DMS 273 treated with DMSO at 0.1 percent for 48 hours (cell line): ENCODE measurements at places on chromosomes 5 and 9.

- DNase-seq: no peak
These were observed 8.9 kb downstream of the ZNF366 start for GRCh38 chr5:72498284-72498683.

- DNase-seq: no peak
These were observed 95.6 kb downstream of the NR6A1 start for GRCh38 chr9:124675261-124676158.

GRCh38 chr9:15403155-15403554, 19.5 kb upstream of the SNAPC3 start:
- DNase-seq: no peak

DNA sequence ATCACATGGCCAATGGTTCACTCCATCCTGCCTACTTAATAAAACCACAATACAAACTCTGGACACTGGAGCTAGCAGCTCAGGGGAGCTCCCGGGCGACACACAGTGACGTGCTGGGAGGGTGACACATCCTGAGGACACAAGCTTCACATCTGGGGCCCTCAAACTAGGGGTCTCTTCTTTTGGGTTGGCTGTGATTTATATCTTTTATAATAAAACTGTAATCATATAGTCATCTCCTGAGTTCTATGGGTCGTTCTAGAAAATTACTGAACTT, 12.1 kb upstream of the MAPK9 start:
- DNase-seq: no peak

- DNase-seq: no peak
These were observed 27.0 kb downstream of the ALDH1A1 start for GRCh38 chr9:72925891-72926290.

- peak; percentile 95 for DNase-seq
These were observed 72.6 kb upstream of the DMRTA1 start for GRCh38 chr9:22374051-22374450.

DNA sequence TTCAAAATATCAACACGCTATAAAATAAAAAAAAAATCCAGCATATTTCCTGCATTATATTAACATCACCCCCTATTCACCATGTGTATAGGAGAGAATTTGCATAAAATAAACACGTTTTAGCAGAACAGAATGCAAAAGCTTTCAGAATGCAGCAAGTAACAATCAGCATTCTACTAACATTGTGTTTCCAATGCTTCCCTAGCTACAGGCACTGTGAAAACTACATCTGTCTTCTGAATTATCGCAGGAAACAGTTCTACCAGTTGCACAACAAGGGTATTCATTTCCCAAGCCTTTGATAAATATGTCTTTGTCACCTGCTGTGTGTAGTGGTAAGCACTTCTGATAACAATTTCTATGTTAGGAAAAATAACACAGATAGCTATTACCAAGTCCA, 1015.8 kb downstream of the CDH18 start:
- no peak for DNase-seq

DNA sequence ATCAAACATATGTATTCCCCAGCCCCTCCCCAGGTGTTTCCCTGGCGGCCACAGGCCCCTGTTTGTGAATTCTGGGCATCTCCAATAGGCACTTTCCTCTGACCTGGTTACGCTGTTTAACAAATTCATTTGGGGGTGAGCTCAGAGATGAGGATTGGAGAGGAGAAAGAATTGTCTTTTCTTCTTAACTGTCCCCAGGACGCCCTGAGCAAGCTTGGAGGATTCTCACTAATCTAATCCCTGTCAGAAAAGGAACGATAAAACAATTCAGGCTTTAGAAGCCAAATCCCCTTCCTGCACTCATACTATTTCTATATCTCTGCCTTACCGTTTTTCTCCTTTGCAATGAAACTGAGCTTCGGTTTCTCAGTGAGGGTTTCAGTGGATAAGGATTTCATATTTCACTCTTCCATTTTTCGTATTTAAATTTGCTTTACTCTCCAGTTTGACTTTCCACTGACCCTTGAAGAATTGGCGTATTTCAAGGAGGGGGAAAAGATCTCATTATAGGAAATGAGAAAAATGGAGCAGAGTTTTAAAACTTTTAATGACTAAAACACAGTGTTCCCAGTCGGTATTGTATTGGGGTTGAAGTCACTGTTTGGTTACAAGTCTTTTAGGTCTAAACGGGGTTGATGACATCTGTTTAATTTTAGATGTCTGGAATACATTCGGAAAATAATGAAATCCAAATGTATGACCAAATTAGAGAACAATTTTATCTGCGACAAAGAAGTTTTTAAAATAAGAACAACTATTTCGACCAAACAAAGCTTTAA, 180.1 kb downstream of the MACROH2A1 start:
- DNase-seq: no peak

DNA sequence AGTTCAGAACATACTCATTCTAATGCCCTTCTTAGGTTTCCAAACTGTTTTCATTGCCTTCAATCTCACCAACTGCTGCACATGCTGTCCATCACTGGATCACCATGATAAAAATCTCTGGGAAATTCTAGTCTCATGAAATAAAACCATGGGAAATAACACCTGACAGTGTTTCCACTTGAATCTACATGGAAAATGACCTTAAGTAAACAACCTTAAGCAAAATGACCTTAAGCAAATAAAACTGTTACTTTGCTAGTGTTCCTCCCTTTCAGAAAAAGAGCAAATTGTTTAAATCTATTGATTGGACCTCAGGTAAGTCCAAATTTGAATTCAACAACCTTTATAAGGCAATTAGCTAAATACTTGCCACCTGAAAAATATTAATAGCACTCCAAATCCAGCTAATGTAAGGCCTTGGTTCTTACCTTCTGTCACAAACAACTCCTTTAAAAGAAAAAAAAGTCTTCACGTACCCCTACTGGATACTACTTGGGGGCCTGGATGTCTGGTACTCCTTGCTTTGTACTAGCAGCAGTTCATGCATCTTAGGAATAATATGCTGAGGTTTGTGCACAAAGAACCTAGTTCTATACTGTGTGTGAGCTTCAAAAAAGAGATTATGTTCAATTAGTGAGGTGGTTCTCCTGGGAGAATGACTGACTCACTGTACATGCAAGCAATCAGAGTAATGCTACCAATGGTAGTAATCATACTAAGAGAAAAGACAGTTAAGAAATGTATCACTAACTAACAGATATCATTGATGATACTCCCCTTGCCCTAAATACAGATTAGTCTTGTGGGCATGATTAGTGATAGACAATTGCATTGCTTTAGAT, 630.4 kb downstream of the PSAT1 start:
- no peak for DNase-seq

DNA sequence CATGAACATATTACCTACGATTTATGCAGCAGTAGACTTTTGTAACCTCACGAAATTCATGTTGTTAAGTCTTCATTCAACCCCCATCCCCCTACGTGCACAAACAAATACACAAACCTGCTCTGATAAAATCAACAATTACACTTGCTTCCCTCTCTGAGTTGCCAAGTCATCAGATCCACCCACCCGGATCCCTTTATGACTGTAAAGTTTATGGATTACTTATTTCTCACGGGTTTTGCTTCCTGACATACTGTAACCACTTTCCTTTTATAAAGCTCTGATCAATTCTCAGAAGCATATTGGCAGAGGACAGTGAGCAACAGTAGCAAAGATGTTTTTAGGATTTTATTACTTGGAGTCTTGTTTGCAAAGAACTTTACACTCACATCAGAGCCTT, 70.5 kb downstream of the MLLT3 start:
- DNase-seq: no peak

GRCh38 chr9:132260846-132261245, 93.9 kb downstream of the SETX start:
- DNase-seq: no peak

- no peak for DNase-seq
These were observed 7.4 kb upstream of the SHROOM1 start for GRCh38 chr5:132837868-132838267.

GRCh38 chr5:179245031-179245430, 100.2 kb downstream of the ADAMTS2 start:
- DNase-seq: no peak

GRCh38 chr9:35908504-35909125, 675 bp upstream of the SPAAR start:
- no peak for DNase-seq

DNA sequence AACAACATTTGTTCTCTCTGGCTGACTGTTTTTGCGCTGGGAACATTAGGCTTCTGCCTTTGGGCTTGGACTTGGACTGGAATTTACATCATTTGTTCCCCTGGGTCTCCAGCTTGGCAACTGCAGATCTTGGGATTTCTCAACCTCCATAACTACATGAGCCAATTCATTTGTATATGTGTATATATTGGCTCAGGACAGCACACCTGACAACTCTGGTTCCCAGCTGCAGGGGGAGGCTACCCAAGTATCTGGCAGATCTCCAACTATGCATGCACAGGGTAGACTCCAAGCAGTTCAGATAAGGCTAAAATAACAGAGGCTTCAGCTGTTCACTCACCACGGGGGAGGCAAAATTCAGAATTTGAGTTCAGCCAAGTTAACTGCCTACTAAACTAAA, 31.6 kb upstream of the F2RL1 start:
- DNase-seq: peak; percentile 19

GRCh38 chr5:134547999-134548658, 22.7 kb downstream of the JADE2 start:
- DNase-seq: no peak

DNA sequence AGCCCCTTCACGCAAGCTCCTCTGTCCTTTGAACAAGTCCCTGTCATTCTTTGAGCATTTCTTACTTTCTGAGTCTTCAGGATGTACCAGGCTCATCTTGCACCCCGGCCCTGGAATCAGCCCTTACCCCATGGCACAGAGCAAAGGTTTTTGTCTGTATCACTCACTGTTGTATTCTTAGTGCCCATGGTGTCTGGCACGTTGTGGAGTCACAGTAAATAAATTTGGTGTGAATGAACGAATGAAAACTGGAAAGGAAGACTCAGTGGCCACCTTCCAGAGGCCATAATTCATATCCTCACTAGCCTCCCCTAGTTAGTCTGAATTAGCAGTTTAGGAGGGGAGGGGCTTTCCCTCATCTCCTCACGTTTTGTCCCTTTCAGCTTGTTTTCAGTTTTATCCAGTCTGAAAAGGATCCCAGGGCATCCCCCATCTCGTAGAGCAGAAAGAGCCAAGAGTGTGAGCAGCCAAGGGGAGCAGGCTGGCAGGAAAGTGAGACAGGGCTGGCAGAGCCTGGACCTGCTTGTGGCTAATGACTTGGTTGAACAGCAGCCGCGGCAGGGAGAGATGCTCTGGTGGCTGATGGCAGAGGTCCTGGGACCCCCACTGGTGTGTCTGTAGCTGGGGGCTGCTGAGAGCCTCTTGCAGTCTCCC, 42.7 kb downstream of the ZNF618 start:
- no peak for DNase-seq

DNA sequence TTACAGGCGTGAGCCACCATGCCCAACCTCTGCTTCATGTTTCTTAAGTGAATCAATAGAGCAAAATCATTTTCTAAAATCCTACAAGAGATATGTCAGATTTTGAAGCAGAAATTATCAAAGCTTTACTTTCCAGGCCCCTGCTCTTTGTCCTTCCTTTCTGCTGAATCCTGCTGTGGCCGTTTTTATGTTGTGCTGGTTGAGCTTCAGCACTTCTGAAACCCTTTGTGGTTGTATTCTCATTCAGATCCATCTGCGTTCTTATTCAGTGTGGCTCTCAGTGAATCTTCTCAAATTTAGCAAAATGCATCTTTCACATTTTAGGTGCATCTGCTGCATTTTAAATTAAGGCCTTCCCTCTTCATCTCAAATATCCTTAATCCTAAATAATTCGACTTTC, 26.0 kb downstream of the JMY start:
- no peak for DNase-seq

- no peak for DNase-seq
These were observed 726.0 kb downstream of the DNAH5 start for GRCh38 chr5:13218518-13218917.

DNA sequence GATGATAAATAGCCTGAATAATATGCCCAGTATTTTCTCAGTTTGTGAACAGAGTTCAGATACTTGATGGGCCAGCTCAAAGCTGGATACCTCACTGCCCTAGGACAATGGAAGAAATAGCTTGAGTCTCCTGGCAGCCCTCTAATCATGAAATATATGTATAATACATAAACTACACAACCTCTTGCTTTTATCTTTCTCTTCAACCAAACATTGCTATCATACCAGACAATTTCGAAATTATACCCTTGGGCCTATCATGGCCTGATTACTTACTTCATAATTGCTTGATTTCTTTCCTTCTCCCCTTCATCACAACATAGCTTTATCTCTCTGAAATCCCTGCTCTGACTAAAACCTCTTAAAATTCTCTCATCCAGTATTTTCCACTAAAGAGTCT, 1144.9 kb upstream of the C9orf72 start:
- DNase-seq: no peak

DNA sequence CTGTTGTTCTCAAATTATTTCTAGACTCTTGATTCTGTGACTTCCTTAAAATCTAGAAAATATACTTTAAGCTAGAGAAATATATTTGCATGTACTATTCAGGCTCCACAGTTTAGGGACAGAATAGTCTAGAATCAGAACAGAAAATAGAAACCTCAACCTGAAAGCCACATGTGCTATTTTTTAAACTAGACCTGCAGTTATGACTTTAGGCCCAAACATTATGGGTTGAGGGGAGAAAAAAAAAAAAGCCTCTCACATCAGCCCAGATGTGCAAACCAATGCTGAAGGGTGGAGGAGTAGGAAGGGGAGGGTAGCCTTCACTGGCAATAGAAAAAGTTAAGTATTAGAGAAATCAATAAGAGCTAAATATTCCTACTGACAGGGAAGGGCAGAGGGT, 35.7 kb downstream of the ELL2 start:
- no peak for DNase-seq

GRCh38 chr9:93301291-93301811, 117.4 kb downstream of the WNK2 start:
- DNase-seq: no peak

DNA sequence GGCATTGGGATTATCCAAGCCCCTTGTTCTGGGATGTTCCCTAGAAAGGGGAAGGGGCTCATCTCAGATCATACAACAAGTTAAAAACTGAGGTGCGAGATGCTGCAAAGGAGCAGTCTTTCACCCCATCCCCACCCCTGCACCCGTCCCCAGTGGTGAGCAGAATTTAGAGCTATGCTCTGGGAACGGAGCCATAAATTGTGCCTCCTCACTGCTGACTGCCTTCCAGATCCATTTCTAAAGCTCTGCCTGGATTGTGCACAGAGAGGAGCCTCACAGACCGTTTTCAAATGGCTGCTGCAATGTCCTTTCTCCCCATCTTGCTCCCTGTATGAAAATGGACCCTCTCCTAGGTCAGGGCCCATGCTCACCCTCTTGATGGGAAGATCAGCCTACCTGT, 8.3 kb downstream of the SLC25A48 start:
- DNase-seq: no peak

DNA sequence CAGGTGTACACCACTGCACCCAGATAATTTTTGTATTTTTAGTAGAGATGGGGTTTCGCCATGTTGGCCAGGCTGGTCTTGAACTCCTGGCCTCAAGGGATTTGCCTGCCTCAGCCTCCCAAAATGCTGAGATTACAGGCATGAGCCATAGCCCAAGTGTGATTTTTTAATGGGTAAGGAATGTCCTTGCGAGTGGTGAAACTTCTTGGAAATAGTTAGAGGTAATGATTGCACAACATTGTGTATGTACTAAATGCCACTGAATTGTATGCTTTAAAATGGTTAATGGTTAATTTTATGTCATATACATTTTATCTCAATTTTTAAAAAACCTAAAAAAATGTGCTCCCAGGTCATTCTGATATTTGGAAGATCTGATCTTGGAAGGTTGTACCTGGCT, 59.9 kb upstream of the IL6ST start:
- no peak for DNase-seq
